ENCODE measurements at places on chromosomes 11 and 22. TPM values are rescaled to one million over a fixed set of nuclear protein-coding genes. Genes with fewer than 3 reads are reported as not detected.

MUC5B gene
- 0.25 TPM for total RNA-seq

DNA sequence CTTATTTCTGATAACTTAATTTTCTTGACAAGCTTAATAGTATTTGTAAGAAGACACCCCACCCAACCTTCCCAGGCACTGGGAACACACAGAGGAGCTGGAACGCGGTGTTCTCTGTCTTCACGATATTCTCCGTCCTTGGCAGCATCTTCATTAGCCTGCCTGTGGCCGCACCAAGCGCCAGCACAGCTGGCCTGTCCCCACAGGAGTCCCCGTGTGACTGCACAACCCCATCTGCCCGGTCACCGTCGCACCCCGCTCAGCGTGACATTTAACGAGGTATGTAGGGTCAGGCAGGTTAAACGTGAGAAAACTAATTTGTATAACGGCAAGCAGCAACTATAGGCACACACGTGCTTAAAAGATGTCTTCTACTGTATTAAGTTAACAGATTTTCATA lies 293.3 kb downstream of the BRD1 start:
- DNase-seq: no peak
- H3K36me3 ChIP-seq: no peaks in the 10 kb centered on the region
- no peak overlapping the region for H3K27ac ChIP-seq
- no peaks in the 10 kb centered on the region for H3K4me1 ChIP-seq
- H3K4me3 ChIP-seq: no peak overlapping the region

DNA sequence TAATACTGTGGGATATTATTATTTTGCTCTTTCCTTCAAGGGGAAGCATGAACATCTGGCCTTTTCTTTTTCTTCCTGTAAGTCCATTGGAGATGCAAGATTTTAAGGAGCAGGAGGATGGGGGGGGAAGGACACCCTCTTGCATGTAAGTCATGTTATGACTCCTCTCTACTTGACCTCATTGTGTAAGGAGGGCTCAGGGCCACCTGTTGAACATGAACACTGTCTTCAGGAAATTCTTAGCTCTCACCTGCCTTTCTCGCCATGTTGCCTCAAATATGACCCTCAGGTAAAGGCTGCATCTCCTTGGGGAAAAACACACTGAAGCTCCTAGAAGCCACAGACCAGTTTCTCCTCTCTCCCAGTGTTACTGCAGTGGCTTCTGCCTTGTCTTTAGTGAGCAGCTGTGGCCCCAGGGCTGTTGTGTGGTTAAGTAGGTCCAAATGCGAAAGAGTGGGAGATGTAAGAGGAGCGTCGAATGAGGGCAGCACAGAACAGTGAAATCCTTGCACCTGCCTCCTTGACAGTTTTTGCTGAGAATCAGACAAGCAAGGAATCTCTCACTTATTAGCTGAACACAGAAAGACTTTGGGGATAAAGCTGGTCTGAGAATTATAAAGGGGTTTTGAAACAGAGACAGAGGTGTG lies 1.3 kb upstream of the RAG1 start:
- H3K4me3 ChIP-seq: no peak overlapping the region
- H3K27me3 ChIP-seq: no peaks in the 10 kb centered on the region
- no peaks in the 10 kb centered on the region for H3K36me3 ChIP-seq

DNA sequence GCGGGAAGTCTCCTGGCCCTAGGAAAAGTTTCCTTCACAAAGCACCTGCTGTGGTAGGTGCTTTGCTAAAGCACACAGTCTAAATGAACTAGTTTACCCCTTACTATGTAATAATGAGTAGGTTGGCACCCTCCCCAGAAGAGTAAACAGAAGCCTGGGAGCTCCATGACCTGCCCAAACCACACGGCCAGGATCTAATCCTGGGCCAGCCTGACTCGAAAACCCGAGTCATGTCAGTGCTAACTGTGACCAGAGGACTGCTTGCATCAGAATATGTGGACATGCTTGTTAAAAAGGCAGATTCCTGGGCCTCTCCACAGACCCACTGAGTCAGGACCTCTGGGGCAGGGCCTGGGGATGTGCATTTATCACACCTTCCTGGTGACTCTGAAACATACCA lies 67.7 kb downstream of the PANX1 start:
- H3K4me3 ChIP-seq: no peak overlapping the region
- H3K36me3 ChIP-seq: no peaks in the 10 kb centered on the region
- H3K4me1 ChIP-seq: no peaks in the 10 kb centered on the region

C11orf42 gene
- total RNA-seq: not detected

CTTN gene
- 227 TPM for total RNA-seq

GRCh38 chr11:86664930-86665329 lies 7.5 kb downstream of the ME3 start:
- no peak for DNase-seq
- H3K27me3 ChIP-seq: no peaks in the 10 kb centered on the region
- H3K27ac ChIP-seq: peak overlapping the region; percentile 27
- no peak overlapping the region for H3K4me3 ChIP-seq

All from vagina (tissue), 2 donors.